Activated naive CD8-positive, alpha-beta T cell treated with anti-CD3 and anti-CD28 coated beads for 36 hours (primary cell): ENCODE measurements at places on chromosomes 11 and 22. TPM values are rescaled to one million over a fixed set of nuclear protein-coding genes. Genes with fewer than 3 reads are reported as not detected.

DNA sequence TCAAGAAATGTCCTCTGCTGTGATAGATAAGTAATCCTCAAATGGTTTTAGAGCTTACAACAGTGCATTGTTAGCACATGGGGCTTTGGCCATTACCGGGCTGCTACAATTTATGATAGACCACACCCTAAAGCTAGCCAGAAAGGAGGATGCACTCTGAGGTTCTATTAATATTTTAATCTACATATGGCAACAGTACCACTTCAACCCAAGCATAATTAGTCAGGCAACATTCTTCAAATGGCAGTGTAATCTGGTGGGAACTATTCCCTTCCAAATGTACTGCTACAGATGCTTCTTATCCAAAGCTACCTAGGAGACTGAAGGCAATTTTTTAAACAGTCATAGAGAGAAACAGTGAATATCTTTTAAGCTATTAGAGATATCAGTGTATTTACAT is 697.6 kb downstream of the KCNA4 start:
- H3K27ac ChIP-seq, result no peak overlapping the region
- H3K27me3 ChIP-seq, result no peaks in the 10 kb centered on the region
- DNase-seq, result no peak
- H3K36me3 ChIP-seq, result no peaks in the 10 kb centered on the region
- H3K4me1 ChIP-seq, result no peaks in the 10 kb centered on the region

ELFN2 gene
- 0.20 TPM for total RNA-seq

DNA sequence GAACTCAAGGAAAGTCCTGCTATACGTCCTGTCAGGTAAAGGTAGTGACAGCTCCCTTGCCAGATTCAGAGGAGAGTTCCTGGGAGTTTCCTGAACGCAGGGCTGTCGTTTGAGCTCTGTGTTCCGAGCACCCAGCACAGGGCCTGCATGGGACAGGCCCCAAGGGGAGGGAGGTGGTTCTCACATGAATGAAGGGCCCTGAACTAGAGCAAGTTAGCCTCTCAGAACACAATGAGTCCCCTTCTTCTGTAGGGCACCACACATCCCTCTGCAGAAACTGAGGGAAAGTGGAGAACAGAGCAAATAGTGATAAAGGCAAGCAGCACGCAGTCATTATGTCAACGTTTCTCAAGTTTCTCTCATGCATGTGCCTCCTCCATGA is 35.3 kb downstream of the NEU3 start:
- no peak for DNase-seq
- no peaks in the 10 kb centered on the region for H3K27me3 ChIP-seq
- no peak overlapping the region for H3K4me3 ChIP-seq
- no peaks in the 10 kb centered on the region for H3K36me3 ChIP-seq
- no peak overlapping the region for H3K27ac ChIP-seq
- H3K4me1 ChIP-seq, result no peaks in the 10 kb centered on the region

GRCh38 chr22:28927630-28928029 is 44.3 kb downstream of the ZNRF3 start:
- peaks cover 75% of the 10 kb centered on the region for H3K27me3 ChIP-seq
- H3K4me1 ChIP-seq, result peaks cover 1% of the 10 kb centered on the region
- H3K27ac ChIP-seq, result no peak overlapping the region
- no peaks in the 10 kb centered on the region for H3K36me3 ChIP-seq
- H3K4me3 ChIP-seq, result no peak overlapping the region
- DNase-seq, result no peak

GRCh38 chr11:57303990-57304579 is 20.7 kb downstream of the TNKS1BP1 start:
- H3K4me1 ChIP-seq, result no peaks in the 10 kb centered on the region
- no peaks in the 10 kb centered on the region for H3K27me3 ChIP-seq
- no peak for DNase-seq
- peaks cover 34% of the 10 kb centered on the region for H3K36me3 ChIP-seq

PATE2 gene
- total RNA-seq, result not detected

MAPK8IP1 gene
- total RNA-seq, result 0.56 TPM

GRCh38 chr22:39135092-39135896 is 17.2 kb downstream of the CBX7 start:
- H3K4me3 ChIP-seq, result no peak overlapping the region
- H3K36me3 ChIP-seq, result no peaks in the 10 kb centered on the region
- H3K27me3 ChIP-seq, result no peaks in the 10 kb centered on the region
